ENCODE measurements at places on chromosomes 3 and 15.
A peak's percentile ranks its signal among the peaks of the same experiment; 100 is the strongest.

DNA sequence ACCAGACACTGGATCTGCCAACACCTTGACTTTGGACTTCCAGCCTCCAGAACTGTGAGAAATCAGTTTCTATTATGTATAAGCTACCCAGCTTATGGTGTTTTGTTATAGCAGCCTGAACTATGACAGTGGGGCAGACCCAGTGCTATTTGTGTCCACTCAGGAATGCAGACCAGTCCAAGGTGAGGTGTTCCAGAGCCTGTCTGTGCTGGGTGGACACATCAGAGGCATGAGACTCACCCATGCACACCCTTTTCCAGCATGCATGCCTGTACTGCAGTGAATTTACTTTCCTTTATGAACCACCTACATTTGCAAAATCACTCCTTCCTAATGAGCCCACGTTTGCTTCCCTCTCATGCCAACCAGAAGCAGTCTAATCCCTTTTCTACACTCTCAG, 27.6 kb upstream of the DET1 start:
- DNase-seq = no peak

GRCh38 chr15:94255540-94255939, 24.2 kb downstream of the MCTP2 start:
- no peak for DNase-seq

GRCh38 chr3:69490971-69491370, 105.1 kb upstream of the FRMD4B start:
- DNase-seq = no peak

GRCh38 chr15:39651881-39652280, 71.0 kb downstream of the THBS1 start:
- no peak for DNase-seq

GRCh38 chr3:112653209-112653871, 12.4 kb upstream of the CCDC80 start:
- peak; percentile 90 for DNase-seq

DNA sequence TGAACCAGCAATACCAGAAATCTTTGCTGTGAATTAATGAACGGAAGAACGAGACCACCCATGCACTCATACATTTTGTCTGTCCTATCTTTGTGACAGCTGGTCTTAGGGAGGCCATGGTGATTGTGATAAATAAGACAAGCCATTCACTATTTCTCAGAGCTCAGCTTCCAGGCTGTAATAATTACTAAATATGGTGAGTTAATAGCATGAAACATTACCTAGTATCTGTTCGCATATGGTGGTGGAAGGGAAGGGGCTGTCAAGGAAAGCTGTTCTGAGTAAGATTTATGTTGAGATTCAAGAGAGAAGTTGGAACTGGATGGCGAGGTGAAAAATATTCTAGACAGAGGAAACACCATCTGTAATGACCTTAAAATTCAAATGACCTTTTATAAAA, 719.0 kb upstream of the ZNF385D start:
- no peak for DNase-seq

DNA sequence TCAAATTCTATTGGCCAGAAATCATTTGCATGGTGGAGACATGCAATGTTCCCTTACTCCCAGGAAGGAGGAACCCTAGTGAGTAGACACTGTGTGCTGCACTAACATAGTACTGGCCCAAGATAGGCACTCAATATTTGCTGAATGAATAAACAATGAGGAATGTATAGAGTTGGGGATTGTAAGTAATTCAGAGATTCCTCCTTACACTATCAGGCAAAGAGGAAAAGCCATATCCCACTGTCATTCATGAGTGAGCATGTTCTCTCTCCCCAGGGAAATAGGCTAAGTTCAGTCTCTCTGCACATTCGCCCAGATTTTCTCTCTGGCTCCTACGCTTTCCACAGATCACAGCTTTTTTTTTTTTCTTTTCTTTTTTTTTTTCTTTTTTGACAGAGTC, 154.9 kb upstream of the WNT5A start:
- no peak for DNase-seq

GRCh38 chr15:100202309-100202960, 139.3 kb downstream of the ADAMTS17 start:
- no peak for DNase-seq

GRCh38 chr3:170062068-170062467, 24.3 kb downstream of the GPR160 start:
- DNase-seq = no peak

- DNase-seq = no peak
Observed at GRCh38 chr3:52894756-52895155, 2.6 kb downstream of the STIMATE start.

GRCh38 chr15:65824031-65824743, 32.1 kb upstream of the DENND4A start:
- DNase-seq = peak; percentile 47

DNA sequence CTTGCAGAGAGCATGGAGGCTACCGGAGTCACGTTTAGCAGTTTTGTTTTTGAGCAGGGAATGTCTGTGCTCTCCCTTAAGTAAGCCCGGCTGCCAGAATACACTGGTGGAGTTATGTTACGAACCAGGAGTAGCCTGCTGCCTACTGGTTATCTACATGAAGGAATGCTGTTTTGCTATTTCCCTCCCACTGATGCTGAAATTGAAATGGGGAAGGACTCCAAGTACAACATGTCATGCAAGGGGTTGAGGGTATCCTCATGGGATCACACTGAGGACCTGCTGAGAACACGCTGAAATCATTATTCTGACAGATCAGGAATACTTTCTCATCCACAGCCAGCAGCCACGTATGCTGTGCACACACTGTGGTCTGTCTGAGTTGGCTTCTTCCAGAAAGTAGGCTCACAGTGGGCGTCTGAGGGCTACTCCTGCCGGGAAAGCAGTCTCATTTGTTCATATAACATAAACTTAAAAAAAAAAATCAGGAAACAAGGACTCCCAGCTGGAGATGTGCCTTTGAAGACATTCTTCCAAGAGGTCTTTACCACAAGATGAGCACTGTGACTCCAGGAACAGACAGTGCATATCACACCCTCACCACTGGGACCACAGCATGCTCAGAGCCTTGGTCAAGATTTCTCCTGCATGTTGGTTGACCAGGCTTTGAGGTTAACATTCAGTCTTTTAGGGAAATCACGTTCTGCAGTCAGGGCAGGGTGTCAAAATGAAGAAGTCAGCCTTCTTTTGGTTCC, 300.4 kb upstream of the RASGRP1 start:
- DNase-seq = no peak

GRCh38 chr3:195212033-195212748, 58.8 kb downstream of the XXYLT1 start:
- no peak for DNase-seq

- no peak for DNase-seq
Observed at GRCh38 chr3:172018364-172018763, 21.0 kb upstream of the FNDC3B start.

DNA sequence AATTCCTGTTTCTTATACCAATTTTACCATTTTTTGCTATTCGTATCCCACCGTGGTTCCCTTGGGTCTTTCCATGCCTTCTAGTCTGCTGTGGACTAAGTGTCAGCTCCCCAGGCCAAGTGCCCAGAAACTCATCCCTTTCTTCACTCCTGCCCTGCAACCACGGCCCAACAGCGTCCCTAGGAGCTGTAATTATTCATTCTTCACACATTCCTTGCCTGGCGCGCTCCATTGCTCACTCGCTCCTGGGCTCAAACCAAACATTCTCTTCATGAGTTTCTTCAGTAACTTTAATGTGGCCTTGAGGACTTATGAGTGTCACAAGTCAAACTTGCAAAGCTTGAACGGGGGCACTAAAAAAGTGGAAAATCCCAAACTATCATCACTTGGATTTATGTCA, 15.7 kb downstream of the GABRB3 start:
- no peak for DNase-seq

DNA sequence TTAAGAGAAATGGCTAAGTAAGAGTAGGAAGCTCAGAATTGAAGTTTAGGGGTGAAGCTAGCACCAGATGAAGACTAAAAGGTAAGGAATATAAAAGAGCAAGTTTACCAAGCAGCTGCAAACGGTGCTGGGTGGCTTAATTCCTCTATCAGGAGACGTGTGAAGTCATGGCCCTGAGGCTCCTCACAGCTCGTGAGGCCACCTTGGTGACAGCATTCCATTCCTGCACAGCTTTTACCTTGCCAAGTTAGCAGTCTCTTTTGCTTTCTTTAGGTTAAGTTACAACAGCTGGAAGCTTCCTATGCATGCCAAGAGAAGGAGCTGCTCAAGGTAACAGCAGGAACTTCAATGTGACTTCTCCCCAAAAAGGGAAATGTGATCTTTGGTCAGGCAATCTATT, 6.4 kb downstream of the TMCO5A start:
- no peak for DNase-seq

GRCh38 chr3:147890114-147890513, 480.9 kb downstream of the ZIC1 start:
- no peak for DNase-seq

DNA sequence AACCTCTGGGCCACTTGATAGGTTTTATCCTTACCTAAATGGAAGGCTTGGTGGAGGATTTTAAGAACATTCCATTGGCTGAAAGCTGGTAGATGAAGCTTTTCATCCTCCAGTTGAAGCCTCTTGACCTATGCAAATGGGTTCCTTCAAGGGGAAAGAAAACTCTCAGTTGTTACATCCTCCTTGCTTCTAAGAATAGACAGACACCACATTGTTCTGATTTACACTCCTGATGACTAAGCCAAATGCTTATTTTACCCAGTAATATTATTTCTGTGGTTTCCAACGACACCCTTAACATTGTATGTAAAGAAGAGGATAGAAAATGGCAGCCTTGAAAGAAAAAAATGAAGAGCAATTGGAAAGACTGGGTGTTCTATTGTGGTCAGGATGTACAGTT, 480.5 kb downstream of the OTOL1 start:
- DNase-seq = peak; percentile 50

DNA sequence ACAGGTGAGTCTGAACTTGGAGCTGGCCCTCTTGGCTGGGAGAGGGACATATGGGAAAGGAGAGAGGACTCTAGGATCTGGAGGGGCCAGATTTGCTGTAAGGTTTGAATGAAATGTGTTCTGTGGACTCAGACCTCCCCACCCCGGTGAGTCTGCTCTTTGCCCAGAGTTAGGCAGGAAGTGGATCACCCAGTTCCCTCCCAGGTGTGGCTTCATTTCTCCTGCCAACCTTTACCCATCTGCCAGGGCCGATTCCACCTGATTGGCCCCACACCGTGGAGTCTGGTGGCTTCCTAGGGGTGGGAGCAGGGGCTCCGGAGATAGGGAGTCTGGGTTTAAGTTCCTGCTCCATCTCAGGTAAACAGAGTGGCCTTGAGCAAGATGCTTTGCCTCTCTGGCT, 25.5 kb downstream of the CD276 start:
- no peak for DNase-seq

- peak; percentile 15 for DNase-seq
Observed at GRCh38 chr3:27686642-27687041, 35.5 kb downstream of the EOMES start.

- no peak for DNase-seq
Observed at GRCh38 chr3:171462224-171462623, 2.0 kb upstream of the TNIK start.

DNA sequence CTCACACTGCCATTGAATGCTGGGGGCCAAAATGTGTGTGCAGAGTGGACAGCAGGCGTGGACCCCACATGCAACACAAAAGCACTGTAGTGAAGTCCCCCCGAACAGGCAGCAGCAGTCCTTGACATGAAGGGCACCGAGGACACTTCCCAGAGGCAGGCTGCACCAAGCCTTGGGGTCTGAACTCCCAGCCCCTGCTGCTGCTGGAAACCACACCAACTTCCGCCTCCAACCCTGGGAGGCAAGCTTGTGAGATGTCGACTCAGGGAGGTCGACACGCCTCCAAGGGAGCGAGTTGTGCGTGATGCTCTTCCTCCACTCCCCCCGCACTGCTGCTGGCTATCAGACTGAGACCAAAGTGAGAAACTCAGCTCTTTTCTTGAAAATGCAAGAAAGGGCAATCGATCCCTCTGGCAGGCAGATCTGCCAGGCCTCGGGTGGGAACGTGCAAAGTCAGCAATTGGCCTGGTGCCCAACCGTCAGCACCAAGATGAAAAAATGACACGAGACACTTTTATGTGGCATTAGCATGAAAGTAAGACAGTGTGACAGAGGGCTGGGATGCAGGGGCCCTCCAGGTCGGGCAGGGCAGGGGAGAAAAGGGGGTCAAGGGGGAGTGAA, 43.6 kb downstream of the WHAMM start:
- DNase-seq = no peak

GRCh38 chr3:54357301-54357700, 234.9 kb downstream of the CACNA2D3 start:
- no peak for DNase-seq

DNA sequence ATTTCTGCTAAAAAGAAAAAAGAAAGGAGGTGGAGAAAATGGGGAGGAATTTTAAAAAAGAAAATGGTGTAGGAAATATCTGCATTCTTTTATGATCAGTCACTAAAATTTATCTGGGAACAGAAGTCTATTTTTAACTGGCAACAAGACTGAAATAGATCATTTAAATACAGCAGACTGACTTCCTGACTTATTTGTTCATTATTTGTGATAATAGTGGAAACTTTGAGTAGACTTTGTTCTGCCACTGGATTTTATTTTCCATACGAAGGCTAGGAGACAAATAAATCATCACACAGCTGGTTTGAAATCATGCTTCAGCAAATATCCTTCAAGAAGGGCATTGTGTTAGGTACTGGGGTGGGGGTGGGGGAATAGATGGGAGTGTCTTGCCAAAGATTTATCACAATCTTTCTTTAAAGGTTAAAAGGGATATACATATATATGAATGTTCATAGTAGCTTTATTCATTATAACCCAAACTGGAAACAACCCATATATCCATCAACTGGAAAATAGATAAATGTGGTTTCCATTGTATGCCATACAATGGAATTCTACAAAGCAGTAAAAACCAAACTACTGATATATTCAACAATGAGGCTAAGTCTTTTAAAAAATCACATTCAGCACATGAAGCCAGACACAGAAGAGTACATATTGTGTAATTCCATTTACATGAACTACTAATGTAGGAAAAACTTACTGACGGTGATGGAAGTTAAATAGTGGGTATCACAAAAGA, 4.7 kb upstream of the CLASP2 start:
- no peak for DNase-seq

DNA sequence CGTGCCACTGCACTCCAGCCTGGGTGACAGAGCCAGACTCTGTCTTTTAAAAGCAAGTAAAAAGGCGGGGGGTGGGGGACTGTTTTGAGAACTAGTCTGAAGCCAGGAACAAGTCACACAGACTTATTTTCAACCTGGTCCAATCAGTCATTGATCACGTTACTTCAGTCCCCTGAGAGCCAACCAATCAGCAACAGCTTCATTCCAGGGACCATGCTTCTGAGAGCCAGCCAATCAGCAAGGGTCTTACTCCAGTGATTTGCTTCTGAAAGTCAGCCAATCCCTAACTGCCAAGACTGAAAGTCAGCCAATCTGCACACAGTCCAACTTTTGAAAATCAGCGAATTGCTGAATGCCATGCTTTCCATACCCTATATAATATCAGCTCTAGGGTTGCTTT, 48.6 kb upstream of the C15orf39 start:
- DNase-seq = no peak

- no peak for DNase-seq
Observed at GRCh38 chr15:93664213-93664956, 567.0 kb upstream of the MCTP2 start.

GRCh38 chr3:34842706-34843480, 796.4 kb upstream of the ARPP21 start:
- no peak for DNase-seq
